ENCODE measurements at places on chromosomes 4 and X.

- DNase-seq = no peak
Measured at GRCh38 chr4:6815029-6815836, 32.7 kb downstream of the KIAA0232 start.

GRCh38 chrX:136067097-136067496 is 80.2 kb upstream of the FHL1 start:
- no peak for DNase-seq

- DNase-seq = no peak
Measured at GRCh38 chr4:146709956-146710355, 71.3 kb downstream of the POU4F2 start.

DNA sequence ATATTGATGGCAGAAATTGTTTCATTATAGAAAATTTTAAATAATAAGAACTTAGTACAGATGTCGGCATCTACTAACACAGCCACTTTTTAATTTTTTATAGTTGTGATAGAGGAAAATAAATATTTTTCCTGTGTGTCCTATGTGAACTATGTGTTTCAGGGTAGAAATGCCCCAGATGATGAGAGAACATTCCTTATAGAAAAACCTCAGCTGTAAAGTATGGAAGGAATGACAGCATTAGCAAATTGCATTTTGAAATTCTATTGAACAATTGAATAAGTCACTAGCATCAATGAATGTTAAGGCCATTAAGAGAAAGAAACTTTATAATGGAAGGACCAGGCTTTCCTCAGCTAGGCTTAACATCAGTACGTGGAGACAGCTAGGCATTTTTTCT is 149.2 kb downstream of the CFAP299 start:
- DNase-seq = no peak

GRCh38 chrX:82412858-82413257 is 1095.2 kb upstream of the POU3F4 start:
- no peak for DNase-seq

DNA sequence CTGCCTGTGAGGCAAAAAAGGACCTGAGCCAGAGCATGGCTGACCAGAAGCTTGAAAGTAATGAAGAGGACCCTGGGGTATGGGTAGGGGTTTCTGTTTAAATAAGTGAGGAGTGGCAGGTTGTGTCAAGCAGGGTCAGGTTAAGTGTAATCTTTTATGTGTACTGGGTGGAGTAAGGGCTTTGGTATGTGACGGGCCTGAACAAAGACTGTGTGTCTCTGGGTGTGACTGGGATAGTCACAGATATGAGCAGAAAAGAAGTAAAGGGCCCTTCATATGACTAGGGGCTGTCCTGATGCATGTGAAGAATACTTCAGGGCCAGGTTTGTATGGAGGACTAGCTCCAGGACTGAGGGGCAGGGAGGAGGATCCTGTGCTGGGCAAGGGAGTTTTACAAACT is 82.4 kb downstream of the ITIH6 start:
- DNase-seq = no peak

DNA sequence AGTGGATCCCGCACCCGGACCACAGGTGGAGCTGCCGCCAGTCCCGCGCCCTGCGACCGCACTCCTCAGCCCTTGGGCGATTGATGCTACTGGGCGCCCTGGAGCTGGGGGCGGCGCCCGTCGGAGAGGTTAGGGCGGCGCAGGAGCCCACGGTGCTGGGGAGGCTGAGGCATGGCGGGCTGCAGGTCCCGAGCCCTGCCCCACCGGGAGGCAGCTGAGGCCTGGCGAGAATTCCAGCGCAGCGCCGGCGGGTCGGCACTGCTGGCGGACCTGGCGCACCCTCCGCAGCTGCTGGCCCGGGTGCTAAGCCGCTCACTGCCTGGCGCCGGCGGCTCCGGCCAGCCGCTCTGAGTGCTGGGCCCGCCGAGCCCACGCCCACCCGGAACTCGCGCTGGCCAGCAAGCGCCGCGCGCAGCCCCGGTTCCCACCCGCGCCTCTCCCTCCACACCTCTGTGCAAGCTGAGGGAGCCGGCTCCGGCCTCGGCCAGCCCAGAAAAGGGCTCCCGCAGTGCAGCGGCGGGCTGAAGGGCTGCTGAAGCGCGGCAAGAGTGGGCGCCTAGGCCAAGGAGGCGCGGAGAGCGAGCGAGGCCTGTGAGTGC is 1256.5 kb downstream of the STIM2 start:
- no peak for DNase-seq

DNA sequence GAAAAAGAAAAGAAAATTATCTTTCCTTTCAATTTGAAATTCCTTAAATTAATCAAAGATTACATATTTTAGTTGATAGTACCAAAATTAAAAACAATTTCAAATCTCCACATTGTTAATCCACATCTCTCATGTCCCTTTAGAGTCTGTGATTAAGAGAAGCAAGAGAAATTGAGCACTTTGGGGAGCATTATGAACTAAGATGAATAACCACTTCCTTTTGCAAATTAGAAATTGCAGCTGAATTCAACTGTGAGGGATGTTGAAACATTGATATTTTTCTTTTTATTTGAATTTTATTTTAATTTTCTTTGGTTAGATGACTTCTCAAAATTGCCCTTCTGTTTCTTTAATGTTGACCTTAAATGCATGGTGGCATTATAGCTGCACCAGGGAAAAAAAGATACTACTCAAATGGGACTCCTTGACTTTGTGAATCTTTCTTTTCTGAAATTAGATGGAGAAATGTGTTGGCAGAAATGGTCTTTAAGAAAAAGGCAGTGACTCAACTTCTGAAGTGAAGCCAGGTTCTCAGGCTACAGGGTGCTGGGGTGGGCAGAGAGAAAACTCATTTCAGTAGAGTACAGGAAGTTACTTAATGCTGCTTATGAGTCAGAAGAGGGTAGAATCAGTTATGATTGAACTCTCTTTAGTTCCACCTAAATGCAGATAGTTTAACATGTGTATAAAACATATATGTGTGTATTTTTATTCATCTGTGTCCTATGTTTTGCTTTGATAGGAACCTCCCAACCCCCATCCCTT is 92.0 kb upstream of the TNIP3 start:
- peak; percentile 74 for DNase-seq

GRCh38 chrX:47844117-47844516 is 7.4 kb downstream of the ZNF81 start:
- no peak for DNase-seq

- no peak for DNase-seq
Measured at GRCh38 chrX:47629419-47630200, at the start of gene CFP. Gene CFP, minus strand, starts transcription at chrX:47629930. Its CDS starts 86 bp downstream, at chrX:47629844.

DNA sequence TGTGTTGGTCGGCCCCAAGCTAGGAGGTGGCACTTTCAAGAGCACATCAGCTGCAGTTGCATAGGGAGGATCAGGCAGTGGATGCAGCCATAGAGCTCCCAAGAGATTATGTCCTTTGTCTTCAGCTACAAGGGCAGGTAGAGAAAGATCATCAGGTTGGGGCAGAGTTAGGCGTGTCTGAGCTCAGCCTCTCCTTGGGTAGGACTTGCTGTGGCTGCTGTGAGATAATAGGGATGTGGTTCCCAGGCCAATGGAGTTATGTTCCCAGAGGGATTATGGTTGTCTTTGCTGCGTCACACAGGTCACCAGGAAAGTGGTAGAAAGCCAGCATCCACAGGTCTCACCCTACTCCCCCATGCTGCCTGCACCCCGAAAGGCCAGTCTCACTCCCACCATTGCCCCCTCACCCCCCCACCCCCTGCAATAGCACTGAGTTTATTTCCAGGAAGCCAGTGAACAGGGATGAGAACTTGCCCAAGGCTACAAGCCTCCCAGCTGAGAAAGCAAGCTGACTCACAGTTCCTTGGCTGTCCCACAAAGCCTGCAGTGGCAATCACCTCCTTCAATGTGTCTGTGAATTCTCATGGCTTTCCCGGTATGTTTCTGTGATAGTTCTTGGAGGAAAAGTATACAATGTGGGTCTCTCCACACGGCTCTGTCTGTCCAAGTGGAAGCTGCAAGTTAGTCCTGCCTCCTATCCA is 148.4 kb downstream of the STPG2 start:
- DNase-seq = no peak

GRCh38 chr4:149370785-149371420 is 444.7 kb downstream of the IQCM start:
- no peak for DNase-seq

- DNase-seq = no peak
Measured at GRCh38 chr4:62475596-62475995, 1275.5 kb downstream of the ADGRL3 start.

DNA sequence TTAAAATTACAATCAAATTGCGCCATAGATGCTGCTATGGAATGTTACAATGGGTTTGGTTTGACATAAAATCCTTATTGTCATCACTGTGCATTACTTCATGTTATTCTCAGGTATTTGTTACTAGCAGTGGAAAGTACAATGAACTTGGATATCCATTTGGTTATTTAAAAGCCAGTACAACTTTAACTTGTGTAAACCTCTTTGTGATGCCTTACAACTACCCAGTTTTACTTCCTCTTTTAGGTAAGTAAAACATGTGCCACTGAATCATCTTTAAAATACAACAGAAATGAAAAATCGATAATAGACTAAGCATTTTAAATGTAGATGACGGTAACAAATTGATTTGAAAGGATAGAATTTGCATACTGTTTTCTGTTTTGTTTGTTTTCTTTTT is 35.6 kb downstream of the INTS6L start:
- no peak for DNase-seq

- DNase-seq = no peak
Measured at GRCh38 chr4:64893205-64893604, 484.0 kb upstream of the TECRL start.

DNA sequence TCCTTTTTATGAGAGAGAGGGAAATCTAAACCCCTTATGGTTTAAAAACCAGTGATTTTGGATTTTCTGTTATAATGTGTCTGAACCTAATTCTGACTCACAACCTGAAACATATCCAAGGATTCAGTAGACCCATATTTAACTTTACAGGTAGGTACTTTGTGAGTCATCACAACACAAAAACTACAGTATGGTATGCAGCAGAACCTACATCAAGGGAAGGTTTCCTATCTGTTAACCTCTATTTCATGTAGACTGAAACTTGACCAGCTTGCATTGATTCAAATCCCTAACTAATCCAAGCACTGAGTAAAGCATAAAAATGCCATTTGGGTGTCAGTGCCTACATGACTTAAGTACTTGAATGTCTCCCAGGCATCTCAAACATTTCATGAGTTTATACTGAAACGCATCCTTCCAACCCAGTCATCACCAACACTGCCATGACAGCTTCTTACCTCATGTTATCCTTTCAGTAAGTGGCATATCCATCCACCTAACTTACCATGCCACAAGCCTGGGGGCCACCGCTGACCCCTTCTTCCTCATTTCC is 4.3 kb upstream of the ARHGAP10 start:
- no peak for DNase-seq

DNA sequence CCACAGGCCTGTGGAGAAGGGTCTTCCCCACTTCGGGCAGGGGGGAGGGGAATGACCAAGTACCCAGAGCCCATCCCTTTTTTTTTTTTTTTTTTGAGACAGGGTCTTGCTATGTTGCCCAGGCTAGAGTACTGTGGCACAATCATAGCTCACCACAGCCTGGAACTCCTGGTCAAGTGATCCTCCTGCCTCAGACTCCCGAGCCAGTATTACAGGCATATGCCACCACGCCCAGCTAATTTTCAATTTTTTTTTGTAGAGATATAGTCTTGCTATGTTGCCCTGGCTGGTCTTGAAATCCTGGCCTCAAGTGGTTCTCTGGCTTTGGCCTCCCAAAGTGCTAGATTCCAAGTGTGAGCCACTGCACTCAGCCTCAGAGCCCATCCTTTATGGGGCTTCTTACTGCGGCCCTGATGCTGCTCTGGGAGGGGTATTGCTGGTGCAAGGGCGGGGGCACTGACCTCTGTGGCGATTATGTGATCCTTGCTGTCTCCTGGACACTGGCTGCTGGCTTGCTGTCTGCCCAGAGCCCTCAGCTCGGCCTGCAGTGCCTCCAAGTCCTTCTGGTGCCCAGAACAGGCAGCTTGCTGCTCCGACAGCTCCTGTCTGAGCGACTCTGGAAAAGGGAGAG is 32.9 kb downstream of the MED28 start:
- DNase-seq = no peak

GRCh38 chrX:44503560-44503959 is 39.1 kb downstream of the FUNDC1 start:
- DNase-seq = no peak

DNA sequence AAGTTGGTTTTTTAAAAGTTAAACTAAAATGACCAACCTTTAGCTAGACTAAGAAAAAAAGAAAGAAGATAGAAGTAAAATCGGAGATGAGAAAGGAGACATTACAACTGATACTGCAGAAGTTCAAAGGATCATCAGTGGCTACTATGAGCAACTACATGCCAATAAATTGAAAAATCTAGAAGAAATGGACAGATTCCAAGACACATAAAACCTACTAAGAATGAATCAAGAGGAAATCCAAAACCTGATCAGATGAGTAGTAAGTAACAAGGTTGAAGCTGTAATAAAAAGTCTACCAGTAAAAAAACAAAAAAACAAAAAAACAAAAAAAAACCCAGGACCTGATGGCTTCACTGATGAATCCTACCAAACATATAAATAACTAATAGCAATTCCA is 16.1 kb downstream of the IQCM start:
- DNase-seq = no peak

- no peak for DNase-seq
Measured at GRCh38 chr4:93263166-93263565, 565.4 kb upstream of the ATOH1 start.

GRCh38 chr4:145299380-145300076 is 119.1 kb upstream of the OTUD4 start:
- peak; percentile 81 for DNase-seq

DNA sequence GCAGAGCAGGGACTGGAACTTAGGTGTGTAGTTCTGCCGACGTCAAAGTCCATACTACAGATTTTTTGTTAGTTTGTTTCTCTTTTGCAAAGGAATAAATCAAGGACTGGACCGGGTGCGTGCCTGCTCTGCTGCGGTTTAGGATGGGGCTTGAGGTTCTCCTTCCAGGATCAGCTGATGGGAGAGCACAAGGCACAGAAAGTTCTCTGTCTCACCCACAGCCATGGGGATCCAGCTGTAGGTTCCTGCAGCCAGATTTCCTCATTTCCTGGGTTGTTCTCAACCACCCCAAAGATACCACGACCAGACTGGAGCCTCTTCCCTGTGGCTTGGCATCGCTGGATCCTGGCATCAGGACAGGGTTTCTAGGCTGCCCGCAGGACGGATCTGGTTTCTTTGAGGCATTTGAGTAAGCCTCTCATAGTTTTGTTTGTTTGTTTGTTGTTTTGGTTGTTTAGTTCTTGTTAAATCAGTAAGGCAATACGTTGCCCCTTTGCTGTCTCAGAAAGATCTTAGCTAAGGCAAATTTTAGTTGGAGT is 789 bp upstream of the SRPX start:
- DNase-seq = no peak

GRCh38 chr4:153115322-153116290 is 88.6 kb upstream of the TRIM2 start:
- peak; percentile 79 for DNase-seq

DNA sequence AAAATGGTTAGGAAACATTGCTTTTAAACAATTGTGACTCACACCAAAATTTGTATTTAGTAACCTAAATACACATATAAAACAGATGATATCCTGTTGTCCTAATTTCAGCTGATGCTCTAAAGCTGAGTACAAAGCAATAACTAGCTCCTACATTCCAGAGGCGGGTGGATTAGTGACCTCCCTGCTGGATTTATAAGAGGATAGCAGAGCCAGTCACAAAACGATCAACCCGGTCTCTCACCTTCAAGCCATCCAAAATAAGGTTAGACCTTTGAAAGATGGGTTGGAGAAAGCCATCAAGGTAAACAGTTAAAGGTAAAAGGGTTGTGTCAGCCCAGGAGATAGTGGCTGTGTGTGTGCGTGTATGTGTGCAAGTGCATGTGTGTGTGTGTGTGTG is 43.2 kb upstream of the SFRP2 start:
- no peak for DNase-seq
